ENCODE measurements at places on chromosomes 3 and 15.

- no peak for DNase-seq
Observed at GRCh38 chr3:155556531-155556930, 188.3 kb downstream of the PLCH1 start.

- DNase-seq: no peak
Observed at GRCh38 chr3:12372741-12373280, 83.9 kb downstream of the PPARG start.

DNA sequence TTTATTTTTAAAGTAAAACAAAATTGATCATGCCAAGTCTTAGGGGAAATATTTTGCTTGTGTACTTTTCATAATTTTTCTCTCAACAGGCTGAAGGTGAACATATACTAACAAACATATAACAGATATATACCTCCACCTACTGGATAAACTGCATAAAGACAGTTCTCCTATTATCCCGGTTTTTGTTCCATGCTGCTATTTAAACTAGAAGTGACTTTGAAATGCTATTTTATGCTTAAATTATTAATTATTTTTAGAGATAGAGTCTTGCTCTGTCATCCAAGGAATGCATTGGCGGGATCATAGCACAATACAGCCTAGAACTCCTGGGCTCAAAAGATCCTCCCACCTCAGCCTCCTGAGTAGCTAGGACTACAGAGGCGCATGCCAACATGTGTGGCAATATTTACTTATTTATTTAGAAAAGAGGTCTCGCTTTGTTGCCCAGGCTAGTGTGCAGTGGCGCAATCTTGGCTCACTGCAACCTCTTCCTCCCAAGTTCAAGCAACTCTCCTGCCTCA is 49.8 kb downstream of the ST3GAL6 start:
- no peak for DNase-seq

- no peak for DNase-seq
Observed at GRCh38 chr15:82312586-82313349, 36.5 kb downstream of the GOLGA6L10 start.

- no peak for DNase-seq
Observed at GRCh38 chr15:40252438-40253166, 13.7 kb downstream of the PAK6 start.

DNA sequence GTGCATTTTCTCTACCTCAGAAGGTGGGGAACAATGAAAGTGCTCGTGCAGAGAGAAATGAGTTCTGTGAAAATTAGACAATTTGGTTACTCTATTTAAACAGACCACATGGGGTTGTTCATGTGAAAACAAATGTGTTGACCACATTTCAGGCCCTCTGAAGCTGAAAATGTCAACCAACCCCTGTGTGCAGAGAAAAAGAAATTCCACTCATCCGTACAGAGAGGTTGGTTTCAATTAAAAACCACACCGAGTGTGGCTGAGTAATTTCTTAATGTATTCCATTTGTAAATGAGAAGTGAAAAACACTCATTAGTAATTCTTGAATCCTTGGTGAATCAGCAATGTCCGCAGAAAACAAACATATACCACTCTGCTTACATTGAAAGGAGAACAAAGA is 46.9 kb upstream of the SLC7A14 start:
- no peak for DNase-seq

DNA sequence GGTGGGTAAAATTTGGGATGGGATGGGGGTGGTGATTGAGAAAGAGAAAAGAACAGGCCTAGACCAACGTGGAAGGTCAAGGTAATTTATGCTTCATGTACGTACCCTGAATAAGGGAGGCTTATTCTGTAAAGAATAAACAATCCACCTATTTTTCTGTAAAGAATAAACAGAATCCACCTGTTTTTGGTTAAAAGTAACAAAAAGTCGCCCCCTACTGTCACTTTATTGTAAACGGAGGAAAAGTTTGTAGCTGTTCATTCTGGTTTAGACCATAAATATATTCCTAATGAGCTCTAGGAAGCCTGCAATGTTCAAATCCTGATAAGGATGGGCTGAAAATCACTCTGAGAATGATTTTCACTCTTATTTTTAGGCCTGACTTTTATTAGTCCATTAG is 23.5 kb upstream of the SQOR start:
- DNase-seq: no peak

DNA sequence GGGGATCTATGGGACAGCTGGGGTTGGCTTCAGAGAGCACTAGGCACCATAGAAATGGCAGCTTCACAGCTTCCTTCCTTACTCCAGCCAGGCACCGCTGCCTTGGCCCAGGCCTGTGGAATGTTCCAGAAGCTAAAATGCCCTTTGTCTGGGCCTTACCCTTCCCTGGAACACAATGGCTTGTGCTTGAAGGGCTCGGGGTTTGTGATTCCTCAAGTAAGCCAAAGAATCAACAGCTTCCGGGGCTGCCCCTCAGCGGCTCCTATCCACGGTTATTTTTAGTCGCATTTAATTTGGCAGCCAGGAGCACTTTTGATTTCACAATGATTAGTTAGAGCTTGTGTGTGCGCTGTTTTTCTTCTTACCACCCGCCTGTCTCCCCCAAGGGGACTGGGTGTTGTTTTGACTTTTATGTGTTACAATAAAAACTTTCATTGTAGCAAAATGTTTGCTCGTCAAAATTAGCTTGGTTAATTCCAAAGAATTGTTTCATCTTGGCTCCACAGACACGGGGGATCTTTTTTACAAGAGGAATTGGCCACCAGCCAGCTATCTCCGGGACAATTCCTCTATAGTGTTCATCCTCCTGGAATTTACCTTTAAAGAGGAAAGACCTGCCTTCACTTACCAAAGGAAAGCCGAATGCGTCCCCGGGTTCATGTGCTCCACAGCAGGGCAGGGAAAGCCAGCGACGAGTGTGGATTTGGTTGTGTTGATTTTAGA is 73.8 kb downstream of the TLE3 start:
- DNase-seq: no peak

GRCh38 chr15:71011503-71012155 is 103.6 kb upstream of the THSD4 start:
- DNase-seq: no peak

GRCh38 chr3:141649871-141650270 is 88.2 kb upstream of the RNF7 start:
- DNase-seq: no peak

- DNase-seq: no peak
Observed at GRCh38 chr3:161914703-161915417, 418.3 kb downstream of the OTOL1 start.

DNA sequence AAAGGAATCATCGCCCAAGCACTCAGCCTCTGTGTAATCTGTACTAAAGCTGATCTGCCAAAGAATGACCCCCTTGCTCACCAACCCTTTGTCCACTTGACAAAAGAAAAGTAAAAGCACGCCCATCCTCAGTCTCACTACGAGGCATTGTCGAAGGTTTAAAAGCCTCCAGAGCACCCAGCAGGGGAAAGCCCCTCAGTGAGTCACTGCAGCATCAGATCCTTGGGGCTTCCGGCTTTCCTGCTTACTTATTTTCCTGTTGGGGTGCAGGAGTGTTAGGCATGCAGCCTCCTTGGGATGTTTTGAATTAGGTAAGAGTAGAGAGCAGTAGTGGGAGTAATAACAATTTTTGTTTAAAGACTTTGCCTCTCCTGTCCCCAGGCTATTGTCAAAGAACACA is 216.1 kb downstream of the MTHFS start:
- DNase-seq: no peak

- no peak for DNase-seq
Observed at GRCh38 chr3:4794331-4794730, 184.9 kb upstream of the BHLHE40 start.

DNA sequence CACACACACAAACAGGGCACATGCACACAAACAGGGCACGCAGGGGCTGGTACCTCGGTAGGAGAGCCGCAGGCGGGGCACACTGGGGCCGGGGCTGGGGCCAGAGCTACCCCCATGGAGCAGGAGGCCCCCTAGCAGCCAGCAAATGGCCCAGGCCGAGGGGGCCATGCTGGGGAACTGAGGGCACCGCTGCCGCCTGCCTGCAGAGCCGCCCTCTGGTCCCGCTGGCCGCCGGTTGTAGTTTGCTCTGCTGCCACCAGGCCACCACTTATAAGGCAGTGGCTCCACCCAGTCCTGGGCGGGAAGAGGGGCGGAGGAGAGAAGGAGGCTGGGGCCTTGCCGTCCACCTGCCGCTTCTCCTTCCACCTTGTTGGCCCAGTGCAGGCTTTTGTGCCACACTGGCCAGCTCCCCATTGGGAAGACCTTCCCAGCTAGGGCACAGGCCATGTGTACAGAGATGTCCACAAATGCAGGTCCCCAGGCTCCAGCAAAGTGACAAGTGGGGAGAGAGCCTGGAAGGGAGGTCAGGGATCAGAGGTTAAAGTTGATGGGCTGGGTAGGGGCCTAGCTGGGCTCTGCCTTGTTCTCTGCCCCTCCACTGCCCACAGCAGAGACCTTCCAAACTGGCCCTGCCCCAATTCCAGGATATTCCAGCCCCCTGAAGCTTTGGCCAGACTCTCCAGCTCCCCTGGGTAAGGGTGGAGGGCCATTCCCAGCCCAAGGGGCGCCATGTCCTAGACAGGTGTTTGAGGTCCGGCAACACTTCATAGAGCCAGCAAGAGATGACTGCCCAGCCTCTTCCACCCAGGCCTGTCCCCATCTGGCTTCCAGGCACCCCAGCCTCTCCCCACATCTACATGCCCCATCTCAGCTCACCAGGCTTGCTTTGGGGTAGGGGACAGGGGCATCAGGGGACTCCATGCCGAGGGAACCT is at the start of gene SEMA3G:
TSS of gene SEMA3G (minus strand) at position 244 of the 934 bp plus-strand sequence. CDS start at position 168, 76 bp downstream.
- DNase-seq: peak; percentile 61

GRCh38 chr3:120659285-120659684 is 22.8 kb downstream of the HGD start:
- no peak for DNase-seq

DNA sequence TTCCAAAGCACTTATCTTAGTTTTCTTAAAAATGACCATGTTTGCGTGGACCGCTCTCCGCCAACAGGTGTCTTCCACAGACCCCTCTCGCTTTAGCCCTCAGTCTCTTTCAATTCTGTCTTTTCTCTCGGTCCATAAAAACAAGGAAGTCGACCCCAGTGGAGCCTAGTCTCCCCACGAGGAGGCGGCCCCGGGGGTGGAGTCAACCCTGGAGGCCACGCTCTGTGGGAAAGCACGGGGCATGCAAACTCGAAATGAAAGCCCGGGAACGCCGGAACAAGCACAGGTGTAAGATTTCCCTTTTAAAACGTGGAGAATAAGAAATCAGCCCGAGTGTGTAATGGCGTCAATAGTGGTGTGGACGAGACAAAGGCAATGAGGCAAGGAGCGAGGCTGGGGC is 49.1 kb downstream of the EBLN2 start:
- DNase-seq: no peak

DNA sequence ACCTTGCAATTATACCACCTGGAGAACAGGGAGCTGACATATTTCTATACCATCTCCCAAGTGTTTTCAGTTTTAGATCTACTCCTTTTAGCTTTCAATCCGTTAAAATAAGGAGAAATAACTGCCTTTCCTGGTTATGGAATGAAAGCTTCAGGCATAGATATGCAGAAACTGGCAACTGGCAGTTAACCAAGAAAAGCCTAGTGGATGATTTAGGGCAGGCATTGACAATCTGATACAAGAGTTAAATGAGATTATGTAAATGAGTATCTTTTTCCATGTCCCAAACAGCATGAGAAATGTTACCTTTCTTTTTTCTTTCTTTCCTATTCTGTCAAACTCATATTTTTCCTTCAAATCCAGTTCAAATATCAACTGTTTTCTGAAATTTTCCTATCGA is 689.1 kb upstream of the DPPA4 start:
- DNase-seq: no peak

GRCh38 chr3:79979990-79980389 is 212.2 kb upstream of the ROBO1 start:
- no peak for DNase-seq

All from effector CD4-positive, alpha-beta T cell (primary cell).